ENCODE measurements at places on chromosomes 13 and 19.

- DNase-seq = no peak
These were observed 253.2 kb downstream of the SUCLA2 start for GRCh38 chr13:47747901-47748300.

DNA sequence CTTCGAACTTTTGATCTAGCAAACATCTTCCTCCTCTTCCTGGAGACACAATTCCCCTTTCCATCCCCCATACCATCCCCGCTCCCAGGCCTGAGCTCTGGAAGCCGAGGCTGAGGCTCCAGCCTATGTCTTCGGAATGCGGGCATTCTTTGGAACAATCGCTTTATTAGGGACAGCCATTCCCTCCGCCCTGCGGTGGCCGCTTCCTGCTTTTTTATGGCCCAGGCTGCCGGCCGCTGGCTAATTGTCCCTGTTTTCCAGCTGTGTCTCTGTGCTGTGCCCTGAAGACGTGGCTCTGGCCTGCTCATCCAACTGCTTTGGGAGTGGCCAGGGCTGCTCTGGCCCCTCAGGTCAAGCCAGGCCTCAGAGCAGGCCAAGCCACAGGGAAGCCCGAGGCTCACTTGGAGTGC lies 2.1 kb upstream of the CDX2 start:
- no peak for DNase-seq

DNA sequence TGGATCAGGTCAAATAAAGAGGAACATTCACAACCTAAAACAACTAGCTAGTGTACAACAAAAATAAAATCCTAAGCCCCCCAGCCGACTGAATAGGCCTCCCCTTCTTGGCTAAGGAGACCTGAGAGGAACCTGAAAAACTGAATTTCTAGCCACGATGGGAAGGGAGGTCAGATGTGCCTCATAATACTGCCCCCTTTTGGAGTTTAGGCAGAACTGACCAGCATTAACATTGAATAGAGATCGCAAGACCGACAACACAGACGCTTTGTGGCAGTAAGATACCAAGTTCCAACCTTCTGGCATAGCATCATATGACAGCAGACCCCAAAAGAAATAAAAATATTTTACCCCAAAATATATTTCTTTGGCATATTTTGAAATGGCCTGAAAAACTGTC lies 15.9 kb downstream of the CBY2 start:
- no peak for DNase-seq

DNA sequence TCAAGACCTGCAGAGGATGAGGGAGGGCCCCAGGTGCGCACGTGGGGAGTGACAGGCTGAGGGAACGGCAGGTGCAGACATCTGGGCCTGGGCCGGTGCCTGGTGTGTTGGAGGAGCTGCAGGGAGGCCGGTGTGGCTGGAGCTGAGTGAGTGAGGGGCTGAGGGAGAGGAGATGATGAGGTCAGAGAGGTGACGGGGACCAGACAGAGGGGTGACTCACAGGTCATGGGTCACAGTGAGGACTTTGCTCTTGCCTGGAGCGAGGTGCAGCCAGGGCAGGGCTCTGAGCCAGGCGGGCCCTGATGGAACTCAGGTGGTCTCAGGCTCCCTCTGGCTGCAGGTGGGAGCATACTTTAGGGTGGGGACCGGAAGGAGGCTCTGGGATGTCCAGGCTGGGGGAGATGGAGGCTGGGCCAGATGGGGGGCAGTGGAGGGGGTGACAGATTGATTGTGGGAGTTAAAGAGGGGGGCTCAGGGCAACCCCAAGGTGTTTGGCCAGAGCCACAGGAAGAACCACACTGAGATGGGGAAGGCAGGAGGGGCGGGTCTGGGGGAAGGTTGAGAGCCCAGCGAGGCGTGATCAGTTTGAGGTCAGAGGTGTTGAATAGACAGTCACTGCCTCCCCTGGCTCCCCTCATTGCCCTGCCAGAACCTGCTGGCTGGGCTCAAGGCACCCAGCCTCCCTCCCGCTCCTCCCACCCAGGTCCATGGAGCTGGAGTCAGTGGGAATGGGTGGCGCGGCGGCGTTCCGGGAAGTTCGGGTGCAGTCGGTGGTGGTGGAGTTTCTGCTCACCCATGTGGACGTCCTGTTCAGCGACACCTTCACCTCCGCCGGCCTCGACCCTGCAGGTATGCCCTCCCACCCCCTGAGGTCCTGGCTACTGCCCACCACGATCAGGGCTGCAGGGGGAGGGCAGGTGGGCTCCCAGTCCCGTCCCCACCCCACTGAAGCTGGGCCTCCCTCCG lies 8.4 kb downstream of the ARHGAP33 start:
- peak; percentile 24 for DNase-seq

GRCh38 chr13:41588899-41589298 lies 131.5 kb downstream of the RGCC start:
- DNase-seq = peak; percentile 5

All from NK-92 treated with Interleukin-12 subunit alpha and Interleukin-12 subunit beta, amount 100 ng/mL, for 24 hours (cell line).